H7 (cell line): ENCODE measurements at places on chromosomes 5 and 9.

DNA sequence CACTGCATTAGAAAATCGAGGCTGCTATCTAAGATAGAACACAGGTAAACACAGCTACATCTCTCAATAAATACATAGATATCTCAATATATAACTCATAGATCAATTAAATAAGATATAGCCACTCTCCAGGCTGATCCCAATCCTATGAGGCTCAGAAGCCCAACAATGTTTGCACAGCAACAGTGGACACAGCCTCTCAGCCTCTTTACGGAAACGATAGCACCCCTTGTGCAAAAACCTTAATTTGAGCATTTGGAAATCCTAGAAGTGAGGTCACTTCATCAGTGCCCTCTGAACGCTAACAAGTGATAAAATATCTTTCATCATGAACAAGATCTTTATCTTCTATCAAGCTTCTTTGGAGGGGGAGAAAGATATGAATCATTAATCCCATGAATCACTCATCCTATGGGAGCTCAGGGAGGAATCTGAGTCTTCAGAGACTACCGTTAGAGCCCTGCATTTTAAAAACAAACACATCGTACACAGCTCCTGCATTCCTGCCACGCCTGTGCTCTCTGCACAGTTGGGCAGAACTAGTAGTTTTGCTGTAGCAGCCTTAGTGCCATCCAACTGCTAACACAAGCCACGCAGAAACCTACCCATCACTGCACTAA, 71.4 kb downstream of the MED27 start:
- no peak for DNase-seq

DNA sequence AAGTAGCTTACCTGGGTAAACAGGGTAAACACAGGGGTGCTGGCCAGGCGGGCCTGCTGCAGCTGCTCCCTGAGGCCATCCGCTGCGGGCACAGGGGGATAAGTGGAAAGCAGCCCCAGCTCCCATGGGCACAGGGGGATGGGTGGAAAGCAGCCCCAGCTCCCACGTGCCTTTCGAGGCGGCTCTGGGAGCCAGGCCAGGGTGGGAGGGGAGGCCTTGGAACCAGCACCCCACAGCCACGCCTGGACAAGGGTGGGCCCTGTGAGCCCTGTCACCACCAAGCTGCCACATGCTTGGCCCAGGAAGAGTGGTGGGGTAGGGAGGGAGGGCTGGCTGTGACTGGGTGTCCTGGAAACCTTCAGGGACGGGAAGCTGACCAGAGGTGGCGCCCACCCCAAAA, 7.8 kb upstream of the CARD9 start:
- no peak for DNase-seq

- DNase-seq = peak; percentile 83
Observed at GRCh38 chr9:34568774-34569173, 20.8 kb downstream of the CNTFR start.

DNA sequence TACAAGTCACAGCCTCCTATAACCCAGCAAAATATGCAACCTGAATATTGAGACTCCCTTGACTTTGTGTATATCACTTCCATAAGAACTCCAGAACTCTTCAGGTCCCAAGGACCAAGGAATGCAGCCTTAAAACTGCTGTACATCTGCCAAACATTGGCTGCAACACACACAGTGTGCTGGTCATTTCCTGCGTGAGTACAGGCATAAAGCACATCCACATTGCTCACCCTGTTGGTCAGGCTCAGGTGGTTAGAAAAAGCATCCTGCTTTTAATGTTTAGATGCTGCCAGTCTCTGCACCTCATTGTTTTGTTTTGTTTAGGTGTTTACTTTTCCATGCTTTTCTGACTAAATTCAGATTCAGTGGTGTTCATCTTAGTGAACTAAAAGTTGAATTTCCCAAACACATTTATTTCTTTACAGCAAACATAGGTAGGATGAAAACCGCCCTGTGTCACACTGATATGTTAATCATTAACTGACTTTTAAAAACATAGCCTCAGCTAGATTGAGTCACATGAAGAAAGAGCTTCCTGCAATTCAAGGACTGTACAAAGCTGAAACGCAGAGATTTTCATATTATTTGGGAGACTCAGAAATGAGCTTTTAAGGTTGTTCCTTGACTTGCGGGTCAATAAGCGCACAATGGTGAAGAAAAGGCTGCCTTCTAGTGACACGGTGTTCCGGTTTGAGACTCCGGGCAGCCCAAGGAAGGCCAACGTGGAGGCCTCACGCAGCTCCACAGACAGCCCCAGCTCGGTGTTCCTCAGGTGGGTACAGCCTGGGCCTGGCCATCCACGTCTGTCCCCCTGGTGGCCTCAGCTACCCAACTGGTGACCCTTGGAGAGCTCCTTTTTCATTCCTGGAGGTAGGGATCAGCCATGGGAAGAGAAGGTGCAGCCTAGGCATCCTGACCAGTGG, 52.2 kb upstream of the GRAMD2B start:
- peak; percentile 37 for DNase-seq

- DNase-seq = no peak
Observed at GRCh38 chr5:95925939-95926338, 35.7 kb downstream of the ELL2 start.

- DNase-seq = no peak
Observed at GRCh38 chr9:137112564-137113384, 1.8 kb downstream of the DPP7 start.

GRCh38 chr5:61641748-61642565, 309.9 kb downstream of the ZSWIM6 start:
- no peak for DNase-seq

DNA sequence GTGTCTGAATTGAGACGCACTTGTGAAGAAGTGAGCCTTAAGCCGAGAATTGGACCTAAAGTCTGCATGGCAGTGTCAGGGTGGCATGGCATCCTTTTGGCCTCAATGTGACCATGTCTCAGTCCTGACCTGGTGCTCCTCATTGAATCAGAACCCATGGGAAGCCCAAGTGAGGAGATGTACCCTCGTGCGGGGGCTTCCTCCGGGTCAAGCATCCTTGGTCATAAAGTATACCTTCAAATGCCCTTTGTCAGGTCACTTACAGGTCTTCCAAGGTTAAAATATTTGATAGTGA, 202.2 kb downstream of the GADD45G start:
- DNase-seq = no peak

DNA sequence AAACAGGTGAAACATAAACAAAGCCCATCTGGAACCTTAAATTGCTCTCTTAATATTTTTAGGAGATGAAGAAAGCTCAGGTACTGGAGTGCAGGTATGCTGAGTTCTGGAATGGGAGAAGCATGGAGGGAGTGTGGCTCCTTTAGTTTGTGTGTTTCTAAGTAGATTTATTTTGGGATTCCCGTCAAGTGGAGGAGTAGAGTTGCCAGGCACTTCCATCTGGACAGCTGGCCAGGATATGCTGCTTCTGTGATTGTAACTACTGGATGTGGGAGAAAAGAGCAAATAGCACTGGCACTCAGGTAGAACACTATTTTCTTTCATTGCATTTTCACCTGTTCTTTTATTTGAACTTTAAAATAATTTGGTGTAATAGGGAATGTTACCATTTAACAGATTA, 182.3 kb upstream of the MAST4 start:
- no peak for DNase-seq
